GM12892 (cell line): ENCODE measurements at places on chromosomes 11 and 22.

GRCh38 chr11:65060913-65061408, 2.6 kb upstream of the NAALADL1 start:
- no peak for DNase-seq

GRCh38 chr11:31236143-31236542, 133.4 kb downstream of the DCDC1 start:
- no peak for DNase-seq

GRCh38 chr11:104653407-104653806, 244.9 kb downstream of the CASP12 start:
- DNase-seq = no peak

GRCh38 chr11:119152043-119152442, 3.2 kb downstream of the ABCG4 start:
- DNase-seq = no peak
